Iris pigment epithelial cell (primary cell): ENCODE measurements at places on chromosomes 2 and 18.

DNA sequence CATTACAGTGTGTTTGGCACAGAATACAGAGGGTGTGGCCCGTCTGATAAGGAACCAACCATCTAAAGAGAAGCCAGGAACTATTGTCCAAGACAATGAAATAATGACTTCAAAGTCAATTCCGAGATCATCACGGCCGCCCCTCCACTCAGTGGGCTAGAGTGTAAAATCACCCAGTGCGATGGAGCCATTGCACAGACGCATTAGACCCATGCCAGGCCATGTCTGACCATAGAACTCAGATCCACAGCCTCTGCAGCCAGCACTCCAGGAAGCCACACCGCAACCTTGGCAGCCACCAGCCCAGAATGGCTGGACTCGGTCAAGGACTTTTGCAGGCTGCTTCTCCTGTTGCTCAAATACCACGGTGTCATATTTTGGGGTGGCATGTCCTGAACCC, 835.7 kb downstream of the DCDC2C start:
- DNase-seq = no peak

DNA sequence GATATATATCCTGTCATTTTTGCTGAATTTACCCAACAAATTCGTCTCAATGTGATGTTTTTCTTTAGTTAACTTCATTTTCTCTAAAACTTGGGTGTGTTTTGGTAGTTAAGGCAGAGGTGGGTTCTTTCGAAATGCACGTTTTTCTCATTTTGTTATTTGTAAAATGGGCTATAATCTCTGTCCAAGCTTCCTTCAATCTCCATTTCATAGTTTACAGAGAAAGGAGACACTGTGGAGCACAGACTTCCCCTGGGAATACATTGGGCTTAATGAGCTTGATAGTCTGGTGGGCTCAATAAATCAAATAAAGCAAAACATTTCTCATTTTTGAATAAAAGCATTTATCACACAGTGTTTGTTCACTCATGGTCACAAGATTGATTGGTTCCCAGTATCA, 145.1 kb downstream of the AGPS start:
- no peak for DNase-seq

DNA sequence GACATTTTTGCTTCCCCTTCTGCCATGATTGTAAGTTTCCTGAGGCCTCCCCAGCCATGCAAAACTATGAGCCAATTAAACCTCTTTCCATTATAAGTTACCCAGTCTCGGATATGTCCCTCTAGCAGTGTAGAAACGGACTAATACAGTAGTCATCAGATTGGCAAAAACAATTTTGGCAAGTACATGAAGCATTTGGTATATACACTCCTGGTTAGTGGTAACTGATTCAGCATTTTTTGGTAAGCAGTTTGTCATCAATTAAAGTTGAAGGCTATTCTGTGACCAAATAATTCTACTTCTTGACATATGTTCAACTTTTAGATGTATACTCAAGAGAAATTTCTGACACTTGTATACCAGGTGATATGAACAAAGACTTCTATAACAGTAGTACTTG, 190.5 kb upstream of the STON1 start:
- DNase-seq = no peak

- no peak for DNase-seq
These were observed 105.1 kb downstream of the COL4A4 start for GRCh38 chr2:227058888-227059399.

- DNase-seq = peak; percentile 68
These were observed 67.5 kb downstream of the TANC1 start for GRCh38 chr2:159035790-159036411.

GRCh38 chr2:86480105-86480504, 38.9 kb downstream of the KDM3A start:
- no peak for DNase-seq
